Fibroblast of mammary gland (primary cell): ENCODE measurements at places on chromosomes 6 and 20.
A peak's percentile ranks its signal among the peaks of the same experiment; 100 is the strongest.

GRCh38 chr6:68235326-68235784 is 399.7 kb upstream of the ADGRB3 start:
- peak; percentile 38 for DNase-seq

- DNase-seq = no peak
Observed at GRCh38 chr6:145212813-145213212, 522.5 kb downstream of the EPM2A start.

GRCh38 chr6:143609501-143609900 is 68.3 kb upstream of the PHACTR2 start:
- DNase-seq = no peak

DNA sequence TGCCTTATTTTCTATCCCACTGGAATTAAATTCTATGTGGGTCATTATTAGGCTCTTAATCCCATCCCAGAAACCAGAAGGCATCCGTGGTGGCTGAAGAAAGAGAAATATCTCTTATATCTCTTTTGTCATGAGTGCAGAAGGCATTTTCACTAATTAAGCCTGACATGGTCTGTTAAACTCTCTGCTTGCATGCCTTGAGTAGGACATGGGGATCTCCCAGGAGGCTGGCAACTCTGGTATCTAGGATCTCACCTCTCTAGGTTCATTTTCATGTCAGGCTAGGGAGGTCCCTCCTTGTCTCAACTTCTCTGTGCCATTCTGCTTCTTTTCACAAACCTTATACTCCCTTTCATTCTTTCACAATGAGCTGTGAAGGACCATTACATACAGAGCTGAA is 25.3 kb upstream of the GPR63 start:
- DNase-seq = no peak

DNA sequence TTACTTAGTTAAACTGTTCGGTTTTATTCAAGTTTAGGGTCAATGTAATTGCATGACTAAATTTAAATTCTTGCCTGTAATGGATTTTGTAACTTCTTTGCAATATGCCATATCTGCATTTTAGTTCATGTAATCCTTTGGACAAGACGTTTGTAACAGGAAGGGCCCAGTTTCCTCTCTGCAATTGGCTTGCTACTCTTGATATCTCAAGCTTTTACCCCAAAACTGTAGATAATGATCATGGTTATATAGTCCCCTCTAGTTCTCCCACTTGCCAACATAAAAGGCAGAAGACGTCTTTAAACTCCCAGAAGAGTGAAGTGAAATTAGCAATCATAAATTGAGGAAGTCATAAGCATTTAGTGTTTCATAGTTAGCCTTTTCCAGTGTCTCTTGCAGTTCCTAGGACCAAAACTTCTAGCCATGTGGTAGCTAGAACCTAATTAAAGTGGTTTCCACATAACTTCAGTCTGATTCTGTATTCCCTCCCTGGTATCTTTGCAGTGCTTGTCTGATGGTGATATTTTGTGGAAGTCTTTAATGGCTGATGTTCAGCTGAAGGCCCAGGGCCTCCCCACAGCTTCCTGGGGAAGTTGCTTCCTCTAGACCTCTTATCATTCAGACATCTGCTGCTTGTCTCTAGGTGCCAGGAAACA is 117.8 kb upstream of the SUPT3H start:
- no peak for DNase-seq
